Brain microvascular endothelial cell (primary cell): ENCODE measurements at places on chromosomes 1 and 21.
A peak's percentile ranks its signal among the peaks of the same experiment; 100 is the strongest.

- DNase-seq: no peak
Observed at GRCh38 chr1:169049258-169049938, 57.1 kb upstream of the ATP1B1 start.

DNA sequence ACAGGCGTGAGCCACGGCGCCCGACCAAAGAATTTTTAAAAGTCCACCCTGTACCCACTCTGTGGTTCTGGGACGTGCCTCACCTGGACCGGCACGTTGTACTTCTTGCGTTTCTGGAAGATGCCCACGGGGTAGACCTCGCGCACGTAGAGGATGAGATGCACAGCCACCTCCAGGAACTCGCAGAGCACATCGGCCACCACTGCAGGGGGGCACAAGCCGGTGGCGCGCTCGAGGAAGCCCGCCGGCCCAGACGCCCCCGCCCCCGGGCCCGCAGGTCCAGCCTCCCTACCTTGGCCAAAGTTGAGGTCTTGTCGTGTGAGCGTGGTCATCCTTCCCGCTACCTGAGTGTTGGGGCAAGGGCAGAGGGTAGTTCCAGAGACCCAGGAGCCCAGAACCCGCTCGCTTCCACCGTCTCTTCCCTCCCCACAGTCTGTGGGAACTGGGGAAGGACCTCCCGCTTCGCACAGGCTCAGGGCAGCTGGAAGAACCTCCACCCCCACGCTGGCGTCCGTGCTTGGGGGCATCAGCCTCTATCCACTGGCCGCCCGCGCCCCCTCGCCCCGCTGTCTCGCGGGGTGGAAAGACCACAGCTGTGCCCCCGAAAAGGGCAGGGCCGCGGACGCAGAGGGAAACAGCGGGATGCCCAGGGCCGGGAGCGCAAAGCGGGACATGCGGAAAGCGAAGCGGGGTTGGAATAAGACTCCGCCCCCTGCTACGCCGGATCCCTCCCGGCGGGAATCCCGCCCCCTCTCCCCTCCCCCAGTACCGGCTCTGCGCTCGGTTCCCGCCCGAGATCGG, 478 bp downstream of the MAD2L2 start:
- DNase-seq: no peak

GRCh38 chr1:89261926-89262515, 10.6 kb downstream of the GBP5 start:
- no peak for DNase-seq

DNA sequence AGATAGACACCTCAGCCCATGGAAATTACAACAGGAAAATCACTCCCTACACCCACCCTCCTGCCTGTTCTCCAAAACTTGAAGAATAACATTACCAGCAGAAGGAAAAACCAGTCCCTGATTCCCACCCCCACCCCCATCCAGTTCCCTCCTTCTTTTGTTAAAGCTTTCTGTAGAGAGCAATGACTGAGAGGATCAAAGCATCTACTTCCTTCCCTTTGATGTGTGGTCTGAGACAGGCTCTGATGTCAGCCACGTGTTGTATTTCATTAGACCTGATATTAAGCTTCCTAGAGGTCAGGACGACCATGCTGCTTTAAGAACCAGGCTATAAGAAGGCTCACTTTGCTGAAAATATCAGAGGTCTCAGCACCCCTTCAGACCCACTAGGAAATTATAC, 73.9 kb upstream of the HAO2 start:
- no peak for DNase-seq

DNA sequence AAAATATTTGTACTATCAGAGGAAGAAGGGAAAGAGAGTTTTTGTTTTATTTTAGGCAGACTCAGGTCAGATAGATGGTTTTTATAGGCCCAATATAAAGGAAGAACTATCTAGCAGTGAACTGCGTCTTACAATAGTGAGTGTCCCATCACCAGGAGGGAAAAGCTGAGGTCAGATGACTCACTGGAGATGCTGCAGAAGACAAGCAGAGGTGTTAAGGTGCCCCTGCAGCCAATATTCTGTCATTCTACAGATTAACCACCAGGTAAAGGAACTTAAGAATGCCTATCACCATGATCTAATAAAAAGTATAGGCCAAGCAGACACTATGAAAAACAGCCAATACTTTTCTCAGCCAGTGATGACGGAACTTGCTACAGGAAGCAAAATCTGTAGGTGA, 29.6 kb downstream of the IVNS1ABP start:
- no peak for DNase-seq

DNA sequence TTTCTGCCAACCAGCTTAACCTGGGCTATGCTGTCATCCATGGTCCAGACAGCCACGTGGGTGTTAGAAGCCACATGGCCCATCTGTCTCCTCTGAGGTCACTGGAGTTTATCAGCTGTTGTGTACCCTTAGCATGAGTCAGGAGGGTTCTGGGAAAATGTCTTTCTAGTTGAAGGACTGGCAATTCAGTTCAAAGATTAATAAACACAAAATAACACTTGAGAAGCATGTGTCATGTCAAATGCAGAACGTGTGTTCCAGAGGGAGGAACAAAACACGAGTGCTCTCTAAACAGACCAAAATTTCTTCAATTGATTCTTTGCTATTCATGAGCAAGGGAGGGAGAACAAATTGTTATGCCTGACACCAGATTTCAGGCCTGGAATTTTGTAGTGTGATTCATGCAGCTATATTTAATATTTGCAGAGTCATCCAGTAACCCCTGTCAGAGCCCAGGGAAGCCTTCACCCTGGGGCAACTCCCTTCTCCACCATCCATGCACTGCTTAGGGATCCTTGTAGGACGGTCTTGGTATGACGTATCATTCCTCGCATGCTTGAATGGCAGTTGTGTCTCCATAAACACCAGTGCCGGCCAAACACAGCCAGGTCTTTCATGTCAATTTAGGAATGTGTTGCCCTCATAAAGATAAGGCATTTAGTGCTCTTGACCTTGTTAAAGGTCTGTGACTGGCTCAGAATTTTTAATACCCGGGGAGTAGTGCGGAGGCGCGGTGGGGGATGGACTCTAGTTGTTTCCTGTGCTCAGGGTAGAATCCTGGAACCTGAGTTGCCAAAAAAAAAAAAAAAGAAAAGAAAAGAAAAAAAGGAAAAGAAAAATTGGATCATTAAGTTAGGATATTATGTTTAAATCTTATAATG, 27.7 kb upstream of the DYRK1A start:
- peak; percentile 93 for DNase-seq

DNA sequence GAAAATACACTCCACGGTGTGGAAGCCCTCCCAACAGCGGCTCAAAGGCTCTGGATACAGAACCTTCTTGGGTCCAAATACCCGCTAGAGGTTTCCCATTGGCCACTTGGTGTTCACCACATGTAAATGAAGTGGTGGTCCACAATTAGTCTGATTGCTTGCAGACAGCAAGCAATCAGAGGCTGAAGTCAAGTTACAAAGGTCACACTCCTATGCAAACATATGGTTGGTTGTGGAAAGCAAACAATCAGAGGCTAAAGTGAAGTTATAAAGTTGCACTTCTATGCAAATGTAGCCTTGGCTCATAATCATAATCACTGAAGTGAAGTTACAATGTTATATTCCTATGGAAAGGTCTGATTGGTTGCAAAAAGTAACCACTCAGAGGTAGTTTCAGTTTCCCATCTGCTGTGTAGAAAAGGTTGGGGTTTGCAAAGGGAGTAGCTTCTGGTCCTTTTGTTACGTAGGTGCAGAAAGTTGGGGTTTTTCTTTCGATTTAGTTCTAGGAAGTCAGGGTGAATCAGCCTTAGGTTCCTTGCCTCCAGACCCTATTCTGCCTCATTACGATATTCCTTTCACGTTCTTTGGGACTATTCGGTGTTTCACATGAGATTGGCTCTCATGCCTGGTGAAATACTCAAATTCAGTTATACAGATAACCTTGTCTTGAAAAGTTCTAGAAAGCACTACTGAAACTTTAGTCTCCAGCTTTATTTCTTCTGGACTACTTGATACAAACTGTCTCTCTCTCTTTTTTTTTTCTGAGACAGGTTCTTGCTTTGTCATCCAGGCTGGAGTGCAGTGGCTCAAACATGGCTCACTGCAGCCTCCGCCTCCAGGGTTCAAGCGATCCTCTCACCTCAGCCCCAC, 36.7 kb upstream of the MTF2 start:
- no peak for DNase-seq

DNA sequence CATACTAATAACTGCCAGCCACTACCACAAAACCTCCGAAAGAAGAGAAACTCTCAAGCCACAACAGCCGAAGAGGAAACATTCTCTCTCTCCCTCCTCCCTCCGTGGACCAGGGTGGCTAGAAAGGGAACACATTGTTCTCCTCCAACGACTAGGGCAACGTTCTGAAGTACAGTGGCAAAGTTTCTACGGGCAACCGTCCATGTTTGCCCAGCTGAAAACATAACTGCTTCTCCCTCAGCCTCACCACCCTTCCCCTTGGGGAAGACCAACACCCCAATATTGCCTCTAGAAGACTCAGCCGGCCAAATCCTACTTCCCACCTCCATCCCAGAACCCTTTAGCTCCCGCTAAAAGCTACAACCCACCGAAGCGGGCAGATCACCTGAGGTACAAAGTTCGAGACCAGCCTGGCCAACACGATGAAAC, 2.0 kb downstream of the GLUL start:
- no peak for DNase-seq

DNA sequence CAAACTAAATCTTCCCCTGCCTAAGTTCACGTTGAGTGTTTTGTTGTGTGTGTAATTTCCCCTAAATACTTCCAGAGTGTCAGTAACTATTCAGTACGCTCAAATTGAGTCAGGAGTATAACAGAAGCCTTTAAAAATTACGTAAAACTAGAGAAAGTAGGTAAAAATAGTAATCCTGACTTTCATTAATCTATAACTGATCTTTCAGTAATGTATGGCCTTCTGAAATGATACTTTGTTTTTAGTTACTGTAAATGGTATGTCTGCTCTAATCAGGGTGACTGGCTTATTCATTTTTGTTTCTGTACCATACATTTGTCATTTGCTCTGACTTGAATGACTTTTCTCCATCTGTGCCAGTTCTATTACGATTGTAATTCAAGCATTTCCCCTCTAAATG, 29.4 kb downstream of the MIER1 start:
- DNase-seq: no peak

DNA sequence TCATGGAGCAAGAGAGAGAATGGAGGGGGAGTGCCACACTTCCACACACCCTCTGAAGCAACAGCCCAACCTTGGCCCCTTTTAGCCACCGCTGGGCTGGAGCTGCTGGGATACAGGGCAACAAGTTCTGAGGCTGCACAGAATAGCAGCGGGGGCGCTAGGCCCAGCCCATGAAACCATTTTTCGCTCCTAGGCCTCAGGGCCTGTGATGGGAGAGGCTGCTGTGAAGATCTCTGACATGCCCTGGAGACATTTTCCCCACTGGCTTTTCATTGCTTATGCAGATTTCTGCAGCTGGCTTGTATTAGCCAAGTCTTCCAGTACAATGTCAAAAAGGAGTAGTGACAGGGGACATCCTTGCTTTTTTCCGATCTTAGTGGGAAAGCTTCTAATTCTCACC, 202.3 kb upstream of the B3GALT2 start:
- DNase-seq: no peak

DNA sequence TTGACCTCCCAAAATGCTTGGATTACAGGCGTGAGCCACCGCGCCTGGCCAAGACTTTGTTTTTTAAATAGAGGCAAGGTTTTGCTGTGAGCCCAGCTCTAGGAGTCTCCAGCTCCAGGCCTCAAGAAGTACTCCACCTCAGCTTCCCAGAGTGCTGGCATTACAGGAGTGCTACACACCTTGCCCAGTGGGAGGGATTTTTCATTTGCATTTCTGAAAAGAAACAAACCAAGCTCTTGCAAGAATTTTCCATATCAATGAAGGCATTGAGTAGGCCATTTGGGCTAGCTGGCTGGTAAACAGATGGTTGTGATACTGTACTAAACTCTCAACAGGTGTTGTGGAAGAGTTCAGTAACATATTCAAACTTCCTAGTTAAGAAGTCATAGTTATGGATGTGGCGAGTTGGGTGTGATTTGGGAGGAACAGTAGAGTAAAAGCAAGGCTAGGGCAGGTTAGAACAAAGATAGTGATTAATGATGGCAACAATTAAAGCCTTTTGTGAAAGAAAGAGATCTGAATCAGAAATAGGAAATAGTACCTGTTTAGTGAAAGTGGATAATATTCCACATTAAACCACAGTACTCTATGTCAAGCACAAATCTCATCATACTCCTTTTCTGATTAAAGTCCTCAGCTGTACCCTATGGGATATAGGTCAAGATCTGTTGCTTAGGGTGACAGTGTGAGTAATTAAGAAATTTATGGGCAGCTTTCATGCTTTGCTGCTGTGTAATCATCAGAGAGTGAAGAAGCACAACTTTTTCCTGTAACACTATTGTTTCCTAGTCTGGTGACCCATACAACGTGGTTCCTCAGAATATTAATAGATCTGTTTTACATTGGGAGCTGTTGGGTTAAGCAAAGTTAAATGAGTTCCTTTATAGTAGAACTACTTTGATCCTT, 10.7 kb downstream of the AKIRIN1 start:
- DNase-seq: no peak

DNA sequence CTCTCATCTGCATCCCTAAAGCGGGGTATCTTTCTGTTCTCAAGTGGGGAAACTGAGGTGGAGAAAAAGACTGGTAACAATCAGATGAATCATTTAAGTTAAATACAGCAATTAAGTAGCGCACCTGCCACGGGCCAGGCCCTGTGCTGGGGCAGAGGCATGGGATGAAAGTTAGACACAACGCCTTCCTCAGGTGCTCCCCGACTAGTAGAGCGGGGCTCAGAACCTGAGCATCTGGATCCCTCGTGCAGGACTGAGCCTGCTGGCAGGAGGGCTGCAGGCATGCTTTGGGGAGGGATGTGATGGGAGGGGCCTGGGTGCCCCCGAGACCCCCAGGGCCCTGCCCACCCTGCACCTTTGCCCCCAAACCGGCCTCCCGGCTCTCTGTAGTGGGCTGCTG, 14.9 kb upstream of the KCNC4 start:
- no peak for DNase-seq

DNA sequence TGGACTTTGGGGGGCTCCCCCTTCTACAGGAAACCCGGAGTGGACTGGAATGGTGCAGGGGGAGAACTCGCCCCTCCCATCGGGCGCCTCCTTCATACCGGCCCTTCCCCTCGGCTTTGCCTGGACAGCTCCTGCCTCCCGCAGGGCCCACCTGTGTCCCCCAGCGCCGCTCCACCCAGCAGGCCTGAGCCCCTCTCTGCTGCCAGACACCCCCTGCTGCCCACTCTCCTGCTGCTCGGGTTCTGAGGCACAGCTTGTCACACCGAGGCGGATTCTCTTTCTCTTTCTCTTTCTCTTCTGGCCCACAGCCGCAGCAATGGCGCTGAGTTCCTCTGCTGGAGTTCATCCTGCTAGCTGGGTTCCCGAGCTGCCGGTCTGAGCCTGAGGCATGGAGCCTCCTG, at the start of gene TNFRSF14:
Gene TNFRSF14, plus strand, starts transcription at position 95 of the 401 bp plus-strand sequence. Its CDS starts 294 bp downstream, at position 389.
- peak; percentile 49 for DNase-seq
